Activated naive CD4-positive, alpha-beta T cell treated with anti-CD3 and anti-CD28 coated beads, Interleukin-2, amount 50 U/mL, for 72 hours (primary cell): ENCODE measurements at places on chromosomes 4 and X.

GRCh38 chr4:73376251-73376650 lies 27.8 kb upstream of the ALB start:
- DNase-seq, result no peak

GRCh38 chrX:49257846-49258748 lies 6.4 kb downstream of the FOXP3 start:
- no peak for DNase-seq

- DNase-seq, result no peak
These were observed 64.3 kb downstream of the ZFYVE28 start for GRCh38 chr4:2354118-2354517.

DNA sequence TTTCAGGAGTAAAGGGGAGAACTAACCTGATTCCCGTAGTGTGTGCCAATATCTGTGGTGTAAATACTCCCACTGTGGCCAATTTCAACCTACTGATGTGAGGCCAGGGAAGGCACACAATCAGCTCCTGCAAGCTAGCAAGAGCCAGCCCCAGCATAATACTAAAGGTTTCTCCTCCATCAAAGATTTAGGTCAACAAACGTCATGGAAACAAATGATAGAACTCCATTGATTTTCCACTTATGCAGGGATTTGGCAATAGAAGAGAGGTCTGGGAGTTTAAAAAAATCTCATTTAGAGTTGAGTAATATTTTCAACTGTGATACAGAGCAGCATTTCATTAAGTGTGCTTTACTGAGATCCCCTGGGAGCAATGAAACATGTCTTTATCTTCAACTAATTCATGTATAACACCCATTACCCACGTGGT lies 15.8 kb upstream of the VEGFD start:
- no peak for DNase-seq

DNA sequence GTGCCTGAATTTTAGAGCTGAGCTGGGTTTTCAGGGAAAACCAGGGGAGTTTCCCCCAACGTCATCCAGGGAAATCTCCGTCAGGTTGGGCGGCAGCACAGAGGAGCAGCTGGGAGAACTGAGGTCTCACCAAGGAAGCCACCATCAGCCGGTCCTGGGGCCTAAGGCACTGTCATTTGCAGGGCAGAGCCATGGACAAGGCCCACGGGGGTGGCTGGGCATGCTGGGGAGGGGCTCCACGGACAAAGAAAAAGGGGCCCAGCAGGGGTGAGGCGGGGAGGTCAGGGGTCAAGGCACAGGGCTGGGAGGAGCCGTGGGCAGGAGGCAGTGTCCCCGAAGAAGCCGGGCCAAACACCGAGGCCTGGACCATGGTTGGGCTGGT lies 109.8 kb downstream of the HMX1 start:
- DNase-seq, result peak; percentile 37

DNA sequence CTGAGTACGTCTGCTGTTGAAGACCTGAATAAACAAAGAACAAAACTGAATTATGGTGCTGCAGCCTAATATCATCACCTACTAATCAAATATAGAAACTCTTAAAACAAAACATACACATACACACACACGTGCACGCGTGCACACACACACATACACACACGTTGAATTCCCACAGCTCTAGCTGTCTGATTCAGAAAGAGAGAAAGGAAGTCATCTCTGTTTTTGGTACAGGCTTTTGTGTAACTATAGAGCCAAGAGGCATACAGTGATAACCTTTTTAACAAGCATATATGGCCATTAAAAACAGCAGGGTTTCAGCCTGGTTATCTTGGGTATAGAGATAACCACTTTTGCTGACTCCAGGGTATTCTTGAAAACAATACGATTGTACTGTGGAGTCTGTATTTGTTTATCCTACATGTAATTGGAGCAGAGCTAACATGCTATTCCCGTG lies 823.2 kb downstream of the CCSER1 start:
- no peak for DNase-seq

DNA sequence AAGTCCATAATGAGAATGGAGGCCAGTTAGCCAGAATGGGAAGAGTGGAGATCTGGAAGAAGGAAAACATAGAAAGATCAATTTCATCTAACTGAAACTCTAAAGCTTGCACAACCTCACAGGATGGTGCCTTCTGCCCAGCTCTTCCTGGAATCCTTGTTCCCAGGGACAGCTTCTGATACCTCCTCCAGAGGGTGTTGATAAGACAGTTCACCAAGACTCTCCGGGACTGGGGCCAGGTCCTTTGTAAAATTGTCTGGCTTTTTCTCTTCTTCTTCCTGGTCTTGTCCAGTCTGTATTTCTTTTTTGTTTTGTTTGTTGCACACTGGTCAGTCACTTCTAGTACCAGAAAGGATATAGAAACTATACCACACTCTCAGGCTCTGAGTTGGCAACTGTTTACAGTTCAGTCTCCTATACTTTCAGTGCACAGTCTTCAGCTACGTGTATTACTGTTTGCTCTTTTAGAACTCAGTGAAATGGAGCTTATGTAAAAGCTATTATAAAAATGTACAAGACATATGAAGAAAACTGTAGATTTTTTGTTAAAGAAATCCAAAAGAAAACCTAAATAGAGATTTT lies 142.8 kb upstream of the RPL34 start:
- DNase-seq, result no peak

- no peak for DNase-seq
These were observed 127.3 kb downstream of the AFAP1 start for GRCh38 chr4:7812231-7812857.

- DNase-seq, result no peak
These were observed 157.4 kb upstream of the PDE5A start for GRCh38 chr4:119785963-119786362.

- DNase-seq, result no peak
These were observed 340.2 kb upstream of the DKK2 start for GRCh38 chr4:107376293-107376692.

- no peak for DNase-seq
These were observed 20.4 kb upstream of the TENM3 start for GRCh38 chr4:182222766-182223165.

GRCh38 chr4:40173470-40173875 lies 23.4 kb upstream of the RHOH start:
- DNase-seq, result no peak

- DNase-seq, result no peak
These were observed 13.3 kb downstream of the LRPAP1 start for GRCh38 chr4:3518941-3519340.

- DNase-seq, result no peak
These were observed 83.0 kb downstream of the AFF1 start for GRCh38 chr4:87017580-87018342.
